WTC11 (cell line): ENCODE measurements at places on chromosomes 5 and 9. TPM values are rescaled to one million over a fixed set of nuclear protein-coding genes. Genes with fewer than 3 reads are reported as not detected.

- H3K27ac ChIP-seq: no peak overlapping the region
- no peak for DNase-seq
- no peaks in the 10 kb centered on the region for H3K27me3 ChIP-seq
- H3K4me1 ChIP-seq: peaks cover 19% of the 10 kb centered on the region
- H3K36me3 ChIP-seq: peaks cover 21% of the 10 kb centered on the region
- H3K4me3 ChIP-seq: peak overlapping the region; percentile 85
These were observed 761 bp downstream of the REEP2 start for GRCh38 chr5:138439477-138440158.

DNA sequence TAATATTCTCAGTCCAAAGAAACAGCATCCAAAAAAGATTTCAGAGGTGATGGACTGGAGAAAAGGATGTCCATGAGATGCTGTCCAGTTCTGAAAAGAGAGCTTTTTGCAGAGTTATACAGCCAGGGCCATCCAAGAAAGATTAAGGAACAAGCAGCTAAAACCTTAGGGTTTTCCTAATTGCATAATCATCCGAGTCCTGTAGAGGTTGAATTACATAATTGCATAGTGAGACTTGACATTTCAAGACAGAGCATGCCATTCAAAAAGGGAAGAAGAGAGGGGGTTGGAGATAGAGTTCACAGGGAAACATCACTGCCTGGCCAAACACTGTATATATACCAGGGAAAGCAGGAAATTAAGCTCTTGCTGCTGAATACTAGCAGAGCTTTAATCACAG, 1729.2 kb upstream of the WWC1 start:
- H3K36me3 ChIP-seq: peaks cover 18% of the 10 kb centered on the region
- no peak overlapping the region for H3K4me3 ChIP-seq
- no peak overlapping the region for H3K27ac ChIP-seq
- peaks cover 14% of the 10 kb centered on the region for H3K4me1 ChIP-seq

DNA sequence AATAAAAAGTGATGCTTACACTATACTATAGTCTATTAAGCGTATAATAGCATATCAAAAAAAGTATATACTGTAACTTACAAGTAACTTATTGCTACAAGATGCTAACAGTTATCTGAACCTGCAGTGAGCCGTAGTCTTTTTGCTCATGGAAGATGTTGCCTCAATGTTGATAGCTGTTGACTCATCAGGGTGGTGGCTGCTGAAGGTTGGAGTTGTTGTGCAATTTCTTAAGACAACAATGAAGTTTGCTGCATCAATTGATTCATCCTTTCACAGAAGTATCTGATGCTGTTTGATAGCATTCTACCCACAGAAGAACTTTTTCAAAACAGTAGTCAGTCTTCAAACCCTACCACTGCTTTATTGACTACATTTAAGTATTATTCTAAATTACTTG, 7.8 kb upstream of the C9orf40 start:
- H3K27me3 ChIP-seq: no peaks in the 10 kb centered on the region
- no peak for DNase-seq
- no peak overlapping the region for H3K4me3 ChIP-seq
- H3K4me1 ChIP-seq: no peaks in the 10 kb centered on the region

- H3K27me3 ChIP-seq: no peaks in the 10 kb centered on the region
- peaks cover 47% of the 10 kb centered on the region for H3K4me1 ChIP-seq
- H3K36me3 ChIP-seq: no peaks in the 10 kb centered on the region
- H3K4me3 ChIP-seq: no peak overlapping the region
- DNase-seq: no peak
- H3K27ac ChIP-seq: no peak overlapping the region
These were observed 110.2 kb upstream of the PCA3 start for GRCh38 chr9:76654051-76654461.

AGXT2 gene
- not detected in 3 replicates for total RNA-seq

- no peak for DNase-seq
- H3K27me3 ChIP-seq: no peaks in the 10 kb centered on the region
- peaks cover 5% of the 10 kb centered on the region for H3K36me3 ChIP-seq
- H3K4me3 ChIP-seq: no peak overlapping the region
- peaks cover 79% of the 10 kb centered on the region for H3K4me1 ChIP-seq
These were observed 65.8 kb downstream of the KIAA1958 start for GRCh38 chr9:112552229-112553056.

IFNA4 gene
- total RNA-seq: not detected in 3 replicates

CDKN2A gene
- total RNA-seq: 0.50 to 0.57 TPM (median 0.57 TPM) in 3 replicates

DNA sequence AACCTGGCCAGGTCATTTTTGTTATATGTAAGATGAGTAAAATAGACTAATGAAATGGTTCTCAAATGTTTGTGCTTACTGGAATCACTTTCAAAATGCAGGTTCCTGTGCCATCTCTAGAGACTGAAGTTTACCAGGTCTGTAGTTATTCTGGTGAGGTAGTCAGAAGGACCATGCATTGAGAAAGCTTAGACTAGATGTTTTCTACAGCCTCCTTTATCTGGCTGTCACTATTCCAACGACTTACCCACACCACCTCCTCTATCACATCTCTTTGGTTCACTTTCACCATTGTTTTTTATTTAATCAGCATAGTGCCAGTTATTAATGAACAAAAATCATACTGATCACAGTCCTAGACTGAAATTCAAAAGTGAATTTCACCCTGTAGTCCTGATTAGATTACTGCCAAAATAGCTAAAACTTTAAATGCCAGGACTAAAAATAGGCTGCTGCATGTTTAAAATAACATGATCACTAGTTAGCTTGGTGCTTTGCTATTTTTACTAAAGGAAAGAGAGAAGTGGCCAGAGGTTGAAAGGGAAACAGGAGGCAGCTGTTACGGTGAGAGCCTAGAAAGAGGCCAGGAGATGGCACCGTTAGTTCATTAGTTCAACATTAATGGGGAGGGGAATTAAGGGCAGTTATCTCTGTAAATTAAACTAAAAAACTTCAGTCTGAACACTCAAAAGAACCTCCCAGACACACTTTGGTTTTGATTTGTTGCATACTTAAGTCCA, 13.9 kb upstream of the FNIP1 start:
- DNase-seq: peak; percentile 15
- H3K4me3 ChIP-seq: no peak overlapping the region
- no peaks in the 10 kb centered on the region for H3K36me3 ChIP-seq
- H3K4me1 ChIP-seq: peaks cover 7% of the 10 kb centered on the region
- H3K27ac ChIP-seq: no peak overlapping the region

DNA sequence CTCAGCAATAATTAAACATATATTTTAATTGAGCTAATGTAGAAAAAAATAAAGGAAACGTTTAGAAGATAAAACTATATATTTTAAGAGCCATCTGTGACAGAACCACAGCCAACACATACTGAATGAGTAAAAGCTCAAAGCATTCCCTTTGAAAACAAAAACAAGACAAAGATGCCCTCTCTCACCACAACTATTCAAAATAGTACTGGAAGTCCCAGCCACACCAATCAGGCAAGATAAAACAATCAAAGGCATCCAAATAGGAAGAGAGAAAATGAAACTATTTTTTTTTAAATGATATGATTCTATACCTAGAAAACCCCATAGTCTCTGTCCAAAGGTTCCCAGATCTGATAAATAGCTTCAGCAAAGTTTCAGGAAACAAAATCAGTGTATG, 262.0 kb downstream of the HTR1A start:
- no peaks in the 10 kb centered on the region for H3K36me3 ChIP-seq
- no peak overlapping the region for H3K27ac ChIP-seq
- H3K4me3 ChIP-seq: no peak overlapping the region
- no peaks in the 10 kb centered on the region for H3K27me3 ChIP-seq
- no peak for DNase-seq
